ENCODE measurements at places on chromosomes 1 and 21.
A peak's percentile ranks its signal among the peaks of the same experiment; 100 is the strongest.

DNA sequence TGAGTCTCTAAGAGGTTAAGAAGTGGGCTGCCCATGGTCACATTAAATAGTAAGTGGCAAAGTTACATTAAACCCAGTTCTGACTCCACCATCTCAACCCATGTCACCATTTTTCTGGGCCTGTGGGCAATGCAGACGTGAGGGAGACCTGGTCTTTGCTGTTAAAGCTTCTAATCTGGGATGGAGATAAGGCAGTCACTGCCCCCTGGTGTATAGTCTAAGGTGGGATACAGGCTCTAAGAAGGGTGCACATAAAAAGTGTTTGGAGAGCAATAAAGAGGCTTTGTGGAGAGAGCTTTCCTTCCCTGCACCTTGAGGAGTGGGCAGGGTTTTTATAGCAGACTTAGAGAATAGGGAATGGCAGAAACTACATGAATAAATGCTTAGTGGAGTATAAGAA, 141.3 kb downstream of the ROR1 start:
- DNase-seq, result peak; percentile 10

- DNase-seq, result peak; percentile 72
Measured at GRCh38 chr1:54854381-54855020, 32.5 kb downstream of the DHCR24 start.

DNA sequence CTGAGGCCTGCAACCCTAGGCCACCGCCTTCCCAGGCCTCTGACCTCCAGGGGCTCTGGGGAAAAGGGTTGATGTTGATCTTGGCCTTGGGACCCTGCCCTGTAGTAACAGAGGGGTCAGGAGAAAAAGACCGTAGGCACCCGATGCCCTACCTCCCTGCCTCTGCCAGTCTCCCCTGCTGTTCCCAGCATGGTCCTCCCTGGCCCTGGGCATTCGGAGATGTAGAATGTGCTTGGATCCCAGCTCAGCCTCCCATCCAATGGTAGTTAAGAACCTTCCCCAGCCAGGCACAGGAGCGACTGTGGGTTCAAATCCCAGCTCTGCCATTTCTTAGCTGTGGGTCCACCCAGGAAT, 72.0 kb upstream of the TARDBP start:
- DNase-seq, result no peak

DNA sequence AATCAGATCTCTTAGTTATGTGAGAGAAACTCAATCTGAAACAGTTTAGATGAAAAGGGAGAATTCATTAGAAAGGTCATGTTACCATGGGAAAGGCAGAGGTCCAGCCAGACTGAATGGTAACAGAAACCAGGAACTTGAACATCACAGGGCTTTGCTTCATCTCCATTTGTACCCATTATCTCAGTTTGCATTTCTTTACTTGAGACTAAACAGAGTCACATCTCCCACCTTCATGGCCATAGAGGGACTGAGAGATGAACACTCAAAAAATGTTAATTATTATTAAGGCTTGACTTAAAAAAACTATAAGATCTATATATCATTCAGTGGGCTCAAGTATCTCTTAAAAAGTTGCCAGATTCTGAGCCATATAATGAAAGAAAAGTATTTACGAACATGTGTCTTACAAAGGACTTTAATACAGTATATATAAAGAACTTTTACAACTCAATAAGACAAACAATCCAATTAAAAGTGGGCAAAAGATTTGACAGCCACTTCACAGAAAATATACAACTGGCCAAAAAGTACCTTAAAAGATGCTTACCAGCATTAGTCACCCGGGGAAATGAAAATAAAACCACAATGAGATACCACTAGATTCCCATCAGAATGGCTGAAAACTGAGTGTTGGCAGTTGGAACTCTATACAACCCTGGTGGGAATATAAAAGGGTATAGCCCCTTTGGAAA, 13.2 kb downstream of the KYAT3 start:
- peak; percentile 69 for DNase-seq

GRCh38 chr1:62722796-62723195, 34.6 kb upstream of the DOCK7 start:
- DNase-seq, result no peak

- no peak for DNase-seq
Measured at GRCh38 chr21:41475714-41476420, 32.1 kb downstream of the TMPRSS2 start.

DNA sequence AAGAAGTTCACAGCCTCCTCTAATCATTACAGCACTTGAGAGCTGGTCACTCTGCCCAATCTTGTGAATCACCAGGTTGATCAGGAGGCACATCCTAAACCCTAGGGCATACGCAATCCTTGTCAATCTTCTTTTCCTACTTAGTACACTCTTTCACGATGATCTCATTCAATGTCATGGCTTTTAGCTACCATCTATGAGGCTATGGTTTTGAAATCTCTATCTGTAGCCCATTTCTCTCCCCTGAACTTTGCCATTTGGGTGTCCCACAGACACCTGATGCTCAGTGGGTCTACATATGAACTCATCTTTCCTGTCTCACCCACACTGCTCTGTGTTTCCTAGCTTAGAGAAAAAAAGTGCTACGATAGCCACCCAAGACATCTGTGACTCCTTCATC, 1.9 kb upstream of the MED18 start:
- DNase-seq, result no peak

DNA sequence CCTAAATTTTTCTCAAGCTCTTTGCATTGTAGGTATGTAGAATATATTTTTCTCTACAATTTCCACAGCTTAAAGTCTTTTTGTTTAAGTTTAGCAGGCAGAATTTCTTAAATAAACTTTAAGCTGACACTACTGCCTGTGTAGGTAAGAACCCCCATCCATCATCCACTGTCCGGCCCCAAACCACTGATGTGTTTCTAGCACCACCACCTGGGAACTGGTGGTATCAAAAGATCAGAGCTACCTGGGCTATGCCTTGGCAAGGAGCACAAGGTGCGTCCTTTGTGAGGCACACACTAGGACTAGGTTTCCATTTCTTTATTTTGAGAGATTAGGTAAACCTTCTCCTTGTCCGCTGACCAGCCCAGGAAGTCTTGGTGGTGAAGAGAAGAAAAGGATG, 10.5 kb upstream of the LELP1 start:
- no peak for DNase-seq

DNA sequence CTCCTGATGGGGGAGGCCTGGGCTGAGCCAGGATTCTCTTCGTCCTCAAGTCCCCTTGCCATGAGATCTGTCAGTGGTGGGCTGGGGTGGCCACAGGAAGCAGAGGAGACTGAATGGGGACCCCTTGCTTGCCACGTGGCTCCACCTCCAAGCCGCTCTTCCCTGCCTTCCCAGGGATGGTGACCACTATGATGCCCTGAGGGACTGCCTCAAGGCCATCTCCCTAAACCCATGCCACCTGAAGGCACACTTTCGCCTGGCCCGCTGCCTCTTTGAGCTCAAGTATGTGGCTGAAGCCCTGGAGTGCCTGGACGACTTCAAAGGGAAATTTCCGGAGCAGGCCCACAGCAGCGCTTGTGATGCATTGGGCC, 20.9 kb upstream of the TMEM222 start:
- no peak for DNase-seq

- no peak for DNase-seq
Measured at GRCh38 chr1:85656256-85656655, 52.0 kb downstream of the ZNHIT6 start.

- no peak for DNase-seq
Measured at GRCh38 chr1:1043411-1043810, 23.5 kb downstream of the AGRN start.

DNA sequence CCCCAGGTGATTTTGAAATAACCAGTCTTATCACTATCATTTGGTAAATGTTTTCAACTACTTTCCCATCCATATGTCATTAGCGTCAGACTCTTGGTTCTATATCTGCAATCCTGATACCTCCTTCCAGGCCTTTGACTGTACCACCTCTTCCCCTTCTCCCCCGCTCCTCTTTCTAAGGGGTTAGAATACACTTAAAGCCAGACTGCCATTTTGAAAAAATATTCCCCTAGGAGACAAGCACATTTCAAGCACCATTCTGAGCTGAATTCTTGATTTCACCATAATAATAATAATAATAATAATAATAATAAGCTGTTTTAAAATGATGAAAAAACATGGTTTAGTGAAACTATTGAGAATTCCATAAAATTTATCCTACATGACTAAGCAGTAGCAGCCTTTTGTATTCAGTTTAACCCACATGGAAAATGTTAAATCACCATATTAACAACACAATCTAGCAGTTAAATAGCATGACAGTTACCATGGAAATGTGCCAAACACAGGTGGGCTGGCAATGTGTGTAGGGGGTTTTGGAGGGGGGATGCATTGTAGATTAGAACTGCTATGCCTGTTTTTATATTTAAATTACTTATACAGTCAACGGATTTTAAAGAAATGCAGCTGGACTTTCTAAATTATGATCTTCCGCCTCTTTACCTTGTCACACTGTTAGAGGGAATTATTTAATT, 480.2 kb upstream of the DEPDC1 start:
- DNase-seq, result no peak

- no peak for DNase-seq
Measured at GRCh38 chr1:203360547-203361185, 9.7 kb upstream of the FMOD start.

DNA sequence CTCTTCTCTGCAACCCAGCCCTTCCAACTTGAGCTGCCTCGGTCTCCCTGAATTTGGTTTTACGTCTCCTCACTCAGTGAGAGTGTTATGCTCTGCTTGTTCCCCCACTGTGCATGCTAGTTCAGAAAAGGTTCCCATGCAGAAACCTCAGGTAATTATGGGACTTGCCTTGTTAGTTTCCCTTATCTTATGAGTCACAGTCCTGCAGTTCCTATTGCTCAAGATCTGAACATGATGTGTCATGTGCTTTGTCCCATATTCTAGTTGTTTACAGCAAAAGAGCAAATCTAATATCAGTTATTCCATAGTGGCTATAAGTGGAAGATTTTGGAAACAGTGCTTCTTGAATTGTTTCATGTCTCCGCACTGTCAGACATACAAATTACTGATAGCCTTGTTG, 74.4 kb downstream of the DUSP10 start:
- peak; percentile 66 for DNase-seq

DNA sequence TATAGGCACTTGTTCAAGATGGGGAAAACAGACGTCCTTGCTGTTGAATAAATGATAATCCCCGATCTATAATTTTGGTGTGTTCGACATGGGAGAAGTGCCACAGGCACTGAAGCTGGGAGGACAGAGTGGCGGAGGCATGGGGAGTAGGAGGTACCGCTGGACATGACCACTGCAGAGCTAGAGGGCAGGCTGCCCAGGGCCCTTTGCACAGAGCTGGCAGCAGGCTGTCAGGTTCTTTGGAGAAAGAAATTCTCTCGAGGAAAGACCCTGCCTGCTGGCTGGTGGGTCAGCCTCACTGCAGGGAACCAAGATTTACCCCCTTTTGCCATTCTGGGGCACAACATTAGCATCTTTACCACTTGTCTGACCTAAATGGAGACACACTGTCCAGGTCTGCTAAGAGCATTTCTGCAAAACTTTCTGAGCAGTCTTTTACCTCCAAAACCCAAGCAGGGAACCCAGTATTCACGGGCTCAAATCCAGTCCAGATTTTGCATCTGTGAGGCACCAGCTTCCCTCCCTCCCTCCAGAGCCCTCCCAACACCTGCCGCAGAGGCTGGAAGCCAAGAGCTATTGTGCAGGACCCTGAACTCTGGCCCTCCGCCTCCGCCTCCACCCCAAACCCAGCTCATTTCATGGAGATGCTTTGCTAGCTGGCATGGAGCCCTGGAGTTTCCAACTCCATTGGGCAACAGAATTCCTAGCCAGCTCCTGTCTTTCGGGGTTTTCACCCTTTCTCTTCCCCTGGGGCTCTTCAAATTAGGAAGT, 142.3 kb downstream of the PLXNA2 start:
- DNase-seq, result no peak

DNA sequence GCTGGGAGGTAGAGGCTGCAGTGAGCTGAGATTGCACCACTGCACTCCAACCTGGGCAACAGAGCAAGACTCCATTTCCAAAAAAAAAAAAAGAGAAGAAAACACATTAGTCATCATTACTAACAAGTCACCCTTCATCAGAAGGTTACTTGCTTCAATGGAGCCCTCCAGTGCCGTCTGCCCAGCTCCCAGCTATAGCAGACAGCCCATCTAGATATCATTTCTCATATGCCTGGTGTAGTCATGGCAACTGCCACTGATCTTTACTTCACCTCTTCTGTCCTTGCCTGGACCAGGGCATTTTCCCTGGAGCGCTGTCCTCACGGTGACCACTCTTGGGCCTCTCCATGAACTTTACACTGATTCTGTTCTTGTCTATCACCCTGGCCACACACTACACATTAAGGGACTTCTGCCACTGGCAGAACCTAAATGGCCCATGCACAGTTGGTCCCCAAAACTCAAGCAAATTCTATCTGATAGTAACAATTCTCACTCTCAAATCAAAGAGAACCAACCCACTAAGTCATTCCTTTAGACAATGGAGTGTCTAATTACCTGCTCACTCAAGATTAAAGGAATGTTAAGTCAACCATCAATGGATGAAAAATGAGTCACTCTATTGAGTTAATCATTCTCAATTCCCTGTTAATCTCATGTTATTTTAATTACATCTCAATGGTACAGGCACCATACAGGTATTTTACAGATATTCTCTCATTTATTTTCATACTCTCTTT, 12.9 kb downstream of the GPA33 start:
- no peak for DNase-seq

DNA sequence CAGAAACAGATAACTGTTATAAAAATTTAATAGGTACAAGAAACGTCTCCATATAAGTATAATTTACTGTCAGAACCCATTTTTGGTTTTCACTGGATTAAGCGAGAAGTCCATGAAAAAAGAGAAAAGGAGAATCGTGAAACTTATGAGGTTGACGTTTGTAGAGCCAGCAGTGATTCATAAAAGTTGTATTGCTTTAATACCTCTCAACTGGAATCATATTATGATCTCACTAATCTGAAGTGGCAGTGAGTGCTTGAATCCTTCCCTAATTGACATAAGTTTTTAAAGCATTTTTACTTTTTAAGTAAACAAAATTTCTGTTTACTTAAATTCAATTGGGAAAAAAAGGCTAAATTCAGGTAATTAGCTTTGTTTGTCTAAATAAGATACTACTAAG, 315.3 kb downstream of the TPR start:
- DNase-seq, result peak; percentile 3

- no peak for DNase-seq
Measured at GRCh38 chr1:236129306-236129705, 13.0 kb upstream of the GPR137B start.
